Stimulated activated naive CD8-positive, alpha-beta T cell treated with anti-CD3 and anti-CD28 coated beads, Interleukin-15, amount 100 ng/mL, for 72 hours (primary cell): ENCODE measurements at places on chromosomes 1 and 21.

DNA sequence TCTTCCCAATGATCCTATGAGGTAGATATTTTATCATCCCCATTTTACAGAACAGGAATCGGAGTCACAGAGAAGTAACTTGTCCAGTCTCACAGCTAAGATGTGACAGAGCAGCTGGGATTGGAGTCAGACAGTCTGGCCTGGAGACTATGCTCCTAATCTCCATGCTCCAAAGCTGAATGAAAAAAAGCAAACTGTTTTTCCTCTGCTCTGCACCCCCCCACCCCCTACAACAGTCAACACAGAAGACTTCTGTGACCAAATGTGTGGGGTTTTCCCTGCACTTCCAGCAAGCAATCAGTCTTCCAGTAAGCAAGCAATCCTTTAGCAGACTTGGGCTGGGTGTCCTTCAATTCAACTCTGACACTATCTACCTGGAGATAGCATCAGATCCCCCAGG lies 33.2 kb downstream of the KIRREL1 start:
- DNase-seq: no peak

DNA sequence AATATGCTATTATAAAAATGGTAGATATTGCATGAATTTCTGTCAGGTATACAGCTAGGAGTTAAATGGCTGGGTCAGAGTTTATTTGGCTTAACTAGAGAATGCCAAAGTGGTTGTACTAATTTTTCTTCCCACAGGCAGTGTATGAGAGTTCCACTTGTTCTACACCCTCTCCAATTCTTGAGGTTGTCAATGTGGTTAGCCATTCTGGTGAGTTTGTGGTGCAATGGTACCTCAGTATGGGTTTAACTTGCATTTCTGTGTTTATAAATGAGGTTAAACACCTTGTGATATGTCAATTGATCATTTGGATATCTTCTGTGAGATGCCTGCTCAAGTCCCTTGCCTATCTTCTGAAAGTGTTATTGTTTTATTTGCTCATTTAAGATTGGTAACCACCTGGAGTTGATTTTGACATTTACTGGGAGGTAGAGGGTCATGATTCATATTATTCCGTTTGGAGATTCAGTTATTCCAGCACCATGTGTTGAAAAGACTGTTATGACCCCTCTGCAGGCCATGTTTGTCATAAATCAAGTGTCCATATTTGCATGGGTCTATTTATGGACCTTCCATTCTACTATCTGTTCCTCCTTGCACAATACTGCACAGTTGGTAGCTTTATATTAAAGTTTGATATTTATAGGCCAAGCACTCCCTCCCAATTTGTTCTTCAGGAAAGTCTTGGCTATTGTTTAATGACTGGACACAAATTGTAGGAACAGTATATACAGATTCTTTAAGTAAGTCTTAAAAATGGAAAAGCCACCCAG lies 5.8 kb downstream of the FALEC start:
- DNase-seq: no peak

GRCh38 chr1:150612014-150612345 lies 17.4 kb downstream of the ENSA start:
- DNase-seq: no peak

GRCh38 chr1:116466810-116467557 lies 93.9 kb downstream of the ATP1A1 start:
- no peak for DNase-seq

GRCh38 chr1:80462006-80462405 lies 1338.7 kb upstream of the ADGRL2 start:
- DNase-seq: no peak

DNA sequence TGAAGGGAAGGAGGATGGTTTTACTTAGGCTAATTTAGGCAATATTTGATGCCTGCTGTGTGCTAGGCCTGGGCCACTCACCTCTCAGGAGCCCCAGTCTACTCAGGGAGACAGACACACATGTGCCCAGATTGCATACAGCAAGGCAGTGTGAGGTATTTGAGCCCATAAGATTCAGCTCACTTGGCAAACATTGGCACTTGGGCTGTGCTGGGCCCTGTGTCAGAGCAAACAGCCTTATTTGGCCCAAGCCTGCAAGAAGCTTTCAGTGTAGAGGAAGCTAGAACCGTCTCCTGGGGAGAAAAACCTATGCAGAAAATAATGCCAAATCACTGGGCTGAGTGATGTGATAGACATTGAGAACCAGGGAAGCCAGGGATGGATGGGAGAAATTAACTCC lies 3.9 kb upstream of the SYNC start:
- DNase-seq: no peak

DNA sequence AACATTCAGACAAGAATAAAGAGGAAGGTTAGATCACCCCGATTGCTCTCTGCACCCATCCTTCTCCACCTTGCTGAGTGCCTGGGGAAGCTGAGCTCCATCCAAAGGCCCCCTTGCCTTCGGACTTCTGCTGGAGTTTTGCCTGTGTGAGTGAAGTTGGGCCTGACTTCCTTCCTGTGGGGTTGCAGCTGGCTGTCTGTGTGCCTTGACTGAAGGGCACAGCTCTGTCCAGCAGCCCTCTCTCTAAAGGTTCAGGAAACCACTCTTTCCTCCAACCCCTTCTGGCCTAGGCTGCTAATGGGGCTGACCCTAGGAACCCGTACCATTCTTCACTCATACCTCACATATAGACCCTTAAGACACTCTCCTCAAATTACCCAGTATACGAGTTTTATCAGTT lies 173.4 kb upstream of the HMCN1 start:
- DNase-seq: no peak

GRCh38 chr1:21924503-21925005 lies 12.6 kb downstream of the HSPG2 start:
- no peak for DNase-seq

DNA sequence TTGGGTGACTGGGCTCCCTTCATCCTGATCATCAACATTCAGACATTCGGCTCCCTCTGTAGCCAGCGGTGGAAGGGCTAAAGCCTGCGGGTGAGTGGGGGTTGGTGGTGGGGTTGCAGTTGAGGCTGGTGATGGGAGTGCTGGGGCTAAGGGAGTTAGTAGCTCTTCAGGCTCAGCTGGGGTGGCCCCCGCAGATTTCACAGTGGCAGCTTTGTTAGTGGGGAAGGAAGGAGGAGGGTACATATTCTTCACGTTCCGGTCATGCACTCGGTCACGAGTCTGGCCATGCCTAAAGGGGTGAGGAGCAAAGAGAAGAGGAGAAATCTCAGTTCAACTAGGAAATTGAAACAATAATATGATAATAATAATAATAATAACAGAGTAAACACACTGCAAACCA lies 6.8 kb downstream of the PSMB4 start:
- DNase-seq: no peak

DNA sequence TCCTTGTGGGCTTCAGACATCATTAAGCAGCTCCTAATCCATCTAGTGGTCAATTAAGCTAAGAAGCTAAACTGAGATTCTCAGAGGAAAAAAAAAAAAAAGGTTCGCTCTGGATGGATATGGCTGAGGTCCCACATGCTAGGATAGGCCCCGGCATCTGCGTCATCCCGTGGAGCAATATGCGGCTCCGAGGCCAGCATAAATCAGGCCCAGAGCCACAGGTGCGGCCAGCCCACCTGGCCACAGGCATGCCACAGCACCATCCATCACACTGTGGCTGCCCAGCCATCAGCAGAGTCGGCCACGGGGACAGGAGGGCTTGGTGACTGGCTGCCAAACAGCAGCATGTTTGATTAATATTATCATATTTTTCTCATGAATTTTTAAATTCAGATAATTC lies 106.9 kb upstream of the TIAM1 start:
- no peak for DNase-seq

DNA sequence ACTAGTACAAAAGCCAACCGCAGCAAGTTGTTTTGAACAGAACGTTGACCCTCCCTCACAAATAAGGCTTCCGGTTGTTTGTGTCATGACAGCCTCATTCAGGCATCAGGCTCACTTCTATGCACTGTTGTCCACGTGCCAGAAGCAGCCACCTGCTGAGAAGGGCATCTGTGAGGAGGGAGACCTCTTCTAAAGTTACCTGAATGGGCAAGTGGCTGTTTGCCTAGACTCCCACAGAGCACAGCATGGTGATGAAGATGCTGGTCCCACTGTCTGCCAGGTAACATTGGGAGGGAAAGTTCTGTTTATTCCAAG lies 176.1 kb downstream of the CLIC6 start:
- no peak for DNase-seq

- DNase-seq: no peak
These were observed 33.5 kb upstream of the BMP8B start for GRCh38 chr1:39822146-39822545.
